ENCODE measurements at places on chromosomes 11 and 22.
A peak's percentile ranks its signal among the peaks of the same experiment; 100 is the strongest.

- peak; percentile 92 for DNase-seq
Measured at GRCh38 chr11:62787005-62787759, at the start of gene TMEM179B. TSS of gene TMEM179B (plus strand) at chr11:62787402. CDS start at chr11:62787432, 30 bp downstream.

DNA sequence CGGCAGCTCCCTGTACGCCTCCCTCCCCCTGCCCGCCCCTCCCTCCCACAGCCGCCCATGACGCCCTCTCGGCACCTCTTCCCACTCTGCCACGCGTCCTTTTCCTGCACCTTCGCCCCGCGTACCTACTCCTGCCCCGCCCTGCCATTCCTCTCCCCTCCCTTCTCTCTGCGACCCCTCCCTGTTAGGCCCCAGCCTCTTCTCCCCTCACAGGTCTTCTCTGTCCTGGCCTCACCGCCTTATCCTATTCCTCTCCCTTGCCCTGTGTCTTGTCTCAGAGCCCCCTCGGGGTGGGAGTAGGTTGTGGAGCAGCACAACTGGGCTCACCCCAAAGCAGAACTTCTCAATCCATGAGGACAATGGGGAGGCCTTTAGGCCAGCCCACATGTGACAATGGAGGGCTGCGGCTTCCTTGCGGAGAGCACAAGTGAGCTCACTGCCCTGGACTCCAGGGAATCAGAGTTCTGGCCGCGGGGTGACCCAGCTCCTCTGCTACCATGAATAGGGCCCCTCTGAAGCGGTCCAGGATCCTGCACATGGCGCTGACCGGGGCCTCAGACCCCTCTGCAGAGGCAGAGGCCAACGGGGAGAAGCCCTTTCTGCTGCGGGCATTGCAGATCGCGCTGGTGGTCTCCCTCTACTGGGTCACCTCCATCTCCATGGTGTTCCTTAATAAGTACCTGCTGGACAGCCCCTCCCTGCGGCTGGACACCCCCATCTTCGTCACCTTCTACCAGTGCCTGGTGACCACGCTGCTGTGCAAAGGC, 539 bp downstream of the SLC35C1 start:
- DNase-seq = no peak

GRCh38 chr11:63536669-63537292, at the start of gene PLAAT4:
TSS of gene PLAAT4 (plus strand) at chr11:63536808. CDS start at chr11:63536869, 61 bp downstream.
- DNase-seq = no peak

DNA sequence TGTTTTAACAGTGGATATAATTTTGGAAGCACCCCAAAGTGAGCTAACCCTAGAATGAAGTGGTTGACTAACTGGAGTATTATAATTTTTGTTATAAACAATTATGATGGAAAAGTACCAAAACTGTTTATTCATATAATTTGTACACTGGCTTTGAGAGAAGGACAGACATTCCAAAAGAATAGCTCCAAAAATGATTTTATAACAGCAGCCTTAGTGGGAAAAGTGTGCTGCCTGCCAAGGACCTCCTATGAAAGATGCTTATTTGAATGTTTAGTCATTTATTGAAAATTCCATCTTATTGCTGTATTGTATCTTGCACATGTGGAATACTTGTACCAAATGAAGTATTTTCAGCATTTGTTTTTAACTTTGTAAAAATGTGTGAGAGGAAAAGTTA, 169.8 kb downstream of the GUCY1A2 start:
- no peak for DNase-seq

- DNase-seq = no peak
Measured at GRCh38 chr11:47503227-47503626, 49.7 kb downstream of the CELF1 start.

Measured in activated T-helper 1 cell treated with Interleukin-2 at 50 U/mL for 16 hours (primary cell).